CD4-positive, alpha-beta memory T cell (primary cell): ENCODE measurements at places on chromosomes 4 and X.

DNA sequence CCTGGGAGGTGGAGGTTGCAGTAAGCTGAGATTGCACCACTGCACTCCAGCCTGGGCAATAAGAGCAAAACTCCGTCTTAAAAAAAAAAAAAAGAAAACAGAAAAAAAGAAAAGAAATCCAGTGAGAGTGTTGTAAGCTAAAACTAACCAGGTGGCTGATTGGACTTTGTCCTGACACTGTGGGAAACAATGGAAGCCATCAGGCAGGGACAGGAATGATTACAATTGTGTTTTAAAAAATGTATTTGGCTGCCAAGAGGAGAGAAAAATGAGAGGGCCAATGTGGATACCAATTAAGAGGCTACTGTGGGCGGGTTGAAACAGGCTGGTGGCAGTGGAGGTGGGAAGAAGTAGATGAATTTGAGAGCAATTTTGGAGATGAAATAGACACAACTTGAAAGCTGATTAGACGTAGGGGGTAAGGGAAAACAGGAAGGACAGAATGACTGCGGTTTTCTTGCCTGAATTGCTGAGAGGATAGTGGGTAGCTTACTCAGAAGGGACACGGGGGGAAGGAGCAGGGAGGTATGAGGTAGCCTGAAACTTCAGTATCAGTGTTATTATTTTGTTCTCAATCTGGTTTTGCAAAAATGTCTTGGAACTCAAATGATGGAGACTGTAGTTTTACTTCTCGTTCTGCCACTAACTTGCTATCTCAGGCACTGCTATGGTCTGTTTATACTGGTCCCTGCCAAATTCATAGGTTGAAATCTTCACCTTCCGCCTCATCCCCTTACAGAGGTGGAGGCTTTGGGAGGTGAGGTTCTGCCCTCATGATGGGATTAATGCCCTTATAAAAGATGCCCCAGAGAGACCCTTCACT, 45.6 kb upstream of the CHRNA9 start:
- peak; percentile 43 for DNase-seq

DNA sequence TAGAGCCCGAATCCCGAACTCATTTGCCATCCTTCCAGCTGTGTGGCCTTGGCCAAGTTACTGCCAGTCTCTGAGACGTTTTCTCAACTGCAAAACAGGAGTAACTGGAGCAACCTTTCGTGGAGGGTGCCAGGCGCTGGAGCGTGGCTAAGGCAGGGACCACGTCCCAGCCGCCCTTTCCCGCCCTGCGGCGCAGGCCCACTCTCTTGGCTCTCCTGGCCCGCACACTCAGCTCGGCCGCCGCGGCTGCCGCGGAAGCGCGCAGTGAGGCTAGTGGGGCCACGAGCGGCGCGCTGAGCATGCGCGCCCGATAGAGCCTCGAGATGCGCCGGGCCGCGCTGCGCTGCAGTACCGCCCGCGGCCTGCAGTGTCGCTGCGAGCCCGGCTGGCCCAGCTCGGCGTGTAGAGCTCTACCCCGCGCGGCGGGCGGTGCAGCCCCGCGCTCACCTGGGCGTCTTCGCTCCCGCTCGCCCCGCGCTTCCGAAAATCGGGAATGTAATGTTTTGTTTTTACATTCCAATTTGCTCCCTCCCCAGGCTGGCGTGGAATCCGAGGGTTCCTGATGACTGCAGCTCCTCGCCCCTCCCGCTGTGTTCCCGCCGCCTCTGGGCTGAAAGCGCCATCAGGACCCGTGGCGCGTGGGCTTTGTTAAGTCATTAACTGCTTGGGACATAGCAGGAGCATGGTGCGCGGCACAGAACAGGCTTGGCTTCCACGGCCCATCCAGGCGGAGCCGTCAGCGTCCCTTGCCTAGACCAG, 4.0 kb upstream of the ZNF518B start:
- DNase-seq: peak; percentile 80

- DNase-seq: no peak
Measured at GRCh38 chr4:138573246-138573645, 331.1 kb upstream of the SLC7A11 start.

DNA sequence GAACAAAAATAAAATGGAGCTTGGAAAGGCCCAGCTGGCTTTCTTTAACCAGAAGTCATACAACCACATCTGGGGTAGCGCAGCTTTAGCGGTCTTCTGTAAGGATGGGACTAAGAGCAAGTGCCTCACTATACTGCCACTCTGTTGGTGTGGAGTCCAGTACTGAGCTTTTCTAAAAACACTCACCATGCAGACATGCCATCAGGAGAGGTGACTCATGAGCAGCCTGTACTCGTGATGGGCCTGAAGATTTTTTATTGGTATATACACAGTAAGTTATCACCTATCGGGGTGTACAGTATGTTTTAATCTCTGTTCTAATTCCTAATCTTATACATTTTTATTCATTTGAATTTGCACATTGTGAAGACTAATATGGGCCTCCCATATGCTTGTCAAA, 9.6 kb downstream of the PPP3CA start:
- no peak for DNase-seq

- no peak for DNase-seq
Measured at GRCh38 chrX:19750028-19750782, 137.2 kb downstream of the SH3KBP1 start.
